ENCODE measurements at places on chromosomes 7 and 10. TPM values are rescaled to one million over a fixed set of nuclear protein-coding genes. Genes with fewer than 3 reads are reported as not detected.

The COL13A1 gene
- polyA plus RNA-seq = 24.8 TPM

The GPR22 gene
- 0.26 TPM for polyA plus RNA-seq

- DNase-seq = no peak
These were observed 7.3 kb upstream of the FOXL3 start for GRCh38 chr7:282621-283020.

GRCh38 chr7:18993933-18994668 is 123.3 kb downstream of the TWIST1 start:
- DNase-seq = no peak

GRCh38 chr10:24822590-24822989 is 98.9 kb upstream of the ARHGAP21 start:
- DNase-seq = no peak

DNA sequence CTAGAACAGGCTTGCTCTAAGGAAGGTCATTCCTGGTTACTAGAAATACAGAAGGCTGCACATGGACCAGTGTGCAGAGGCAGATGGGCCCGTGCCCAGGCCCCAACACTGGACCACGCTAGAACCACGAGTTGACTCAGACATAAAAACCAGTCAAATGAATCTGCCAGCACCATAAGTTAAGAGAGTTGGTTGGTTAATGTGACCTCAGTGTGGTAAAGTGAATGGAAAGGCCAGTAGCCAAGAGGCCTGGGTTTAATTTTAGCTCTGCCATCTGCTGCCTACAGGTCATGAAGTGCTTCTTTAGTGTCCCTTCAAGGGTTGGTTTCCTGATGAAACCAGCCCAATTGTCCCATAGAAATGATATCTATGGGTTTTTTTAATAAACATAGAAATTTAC is 329.6 kb upstream of the NRP1 start:
- DNase-seq = no peak

The SPDYE2 gene
- polyA plus RNA-seq = 3.4 TPM

GRCh38 chr7:7786595-7786994 is 68.2 kb upstream of the RPA3 start:
- DNase-seq = no peak

DNA sequence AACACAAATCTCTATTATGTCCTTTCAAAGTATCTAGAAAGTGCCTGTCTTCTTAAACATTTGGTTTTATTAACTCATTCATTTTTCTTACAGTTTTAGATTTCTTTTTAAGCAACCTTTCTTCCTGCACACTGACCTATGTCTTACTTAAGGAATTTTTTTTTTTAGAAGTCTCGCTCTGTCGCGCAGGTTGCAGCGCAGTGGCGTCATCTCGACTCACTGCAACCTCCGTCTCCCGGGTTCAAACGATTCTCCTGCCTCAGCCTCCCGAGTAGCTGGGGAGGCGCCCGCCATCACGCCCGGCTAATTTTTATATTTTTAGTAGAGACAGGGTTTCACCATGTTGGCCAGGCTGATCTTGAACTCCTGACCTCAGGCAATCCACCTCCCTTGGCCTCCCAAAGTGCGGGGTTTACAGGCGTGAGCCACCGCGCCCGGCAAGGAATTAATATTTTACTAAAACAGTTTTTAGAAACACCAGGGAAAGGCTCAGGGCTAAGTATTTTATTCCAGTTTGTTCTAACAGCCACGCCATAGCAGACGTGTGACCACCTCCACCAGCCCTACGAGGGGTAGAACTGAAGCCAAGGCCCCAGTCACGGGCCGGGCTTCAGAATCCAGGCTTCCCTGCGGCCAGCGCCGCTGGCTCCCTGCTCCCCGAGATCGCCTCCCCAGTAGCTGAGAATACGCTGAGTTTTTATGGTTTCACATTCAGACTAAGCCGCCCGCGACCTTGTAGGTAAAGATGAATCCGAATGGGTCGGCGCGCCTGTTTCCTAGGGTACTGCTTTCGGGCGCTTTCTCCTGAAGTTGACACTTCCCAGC is 941 bp upstream of the LUC7L2 start:
- DNase-seq = peak; percentile 18

- no peak for DNase-seq
These were observed 52.1 kb upstream of the NME8 start for GRCh38 chr7:37796138-37796775.

The GIMAP1 gene
- 2.8 TPM for polyA plus RNA-seq
